Right lobe of liver (tissue), 6 donors: ENCODE measurements at places on chromosomes 16 and 17. TPM values are rescaled to one million over a fixed set of nuclear protein-coding genes. Genes with fewer than 3 reads are reported as not detected.

- H3K4me1 ChIP-seq, result peaks cover 6% of the 10 kb centered on the region
- no peaks in the 10 kb centered on the region for H3K36me3 ChIP-seq
- H3K27me3 ChIP-seq, result no peaks in the 10 kb centered on the region
- DNase-seq, result no peak
- no peak overlapping the region for H3K27ac ChIP-seq
These were observed 86.6 kb downstream of the SNX11 start for GRCh38 chr17:48194097-48194550.

DNA sequence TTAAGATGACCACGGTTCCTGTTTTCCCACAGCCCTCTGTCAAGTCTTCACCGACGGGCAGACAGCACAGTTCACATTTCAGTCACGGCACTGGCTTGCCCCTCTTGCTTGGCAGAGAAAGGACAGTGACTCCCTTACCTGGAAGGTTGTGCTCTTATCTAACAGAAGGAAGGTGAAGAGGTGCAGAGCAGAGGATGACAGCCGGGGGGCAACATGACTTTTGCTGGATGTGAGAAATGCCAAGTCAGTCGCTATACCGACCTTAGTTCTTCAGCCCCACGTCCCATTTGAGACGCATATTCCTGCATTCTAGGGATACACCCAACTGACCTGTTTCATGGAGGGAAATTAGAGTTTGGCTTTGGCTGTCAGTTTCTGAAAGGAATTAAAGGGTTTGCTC lies 492.3 kb downstream of the NPIPA7 start:
- no peaks in the 10 kb centered on the region for H3K36me3 ChIP-seq
- no peaks in the 10 kb centered on the region for H3K4me1 ChIP-seq
- DNase-seq, result no peak
- H3K27me3 ChIP-seq, result no peaks in the 10 kb centered on the region
- H3K27ac ChIP-seq, result no peak overlapping the region

LHX1 gene
- total RNA-seq, result not detected

DNA sequence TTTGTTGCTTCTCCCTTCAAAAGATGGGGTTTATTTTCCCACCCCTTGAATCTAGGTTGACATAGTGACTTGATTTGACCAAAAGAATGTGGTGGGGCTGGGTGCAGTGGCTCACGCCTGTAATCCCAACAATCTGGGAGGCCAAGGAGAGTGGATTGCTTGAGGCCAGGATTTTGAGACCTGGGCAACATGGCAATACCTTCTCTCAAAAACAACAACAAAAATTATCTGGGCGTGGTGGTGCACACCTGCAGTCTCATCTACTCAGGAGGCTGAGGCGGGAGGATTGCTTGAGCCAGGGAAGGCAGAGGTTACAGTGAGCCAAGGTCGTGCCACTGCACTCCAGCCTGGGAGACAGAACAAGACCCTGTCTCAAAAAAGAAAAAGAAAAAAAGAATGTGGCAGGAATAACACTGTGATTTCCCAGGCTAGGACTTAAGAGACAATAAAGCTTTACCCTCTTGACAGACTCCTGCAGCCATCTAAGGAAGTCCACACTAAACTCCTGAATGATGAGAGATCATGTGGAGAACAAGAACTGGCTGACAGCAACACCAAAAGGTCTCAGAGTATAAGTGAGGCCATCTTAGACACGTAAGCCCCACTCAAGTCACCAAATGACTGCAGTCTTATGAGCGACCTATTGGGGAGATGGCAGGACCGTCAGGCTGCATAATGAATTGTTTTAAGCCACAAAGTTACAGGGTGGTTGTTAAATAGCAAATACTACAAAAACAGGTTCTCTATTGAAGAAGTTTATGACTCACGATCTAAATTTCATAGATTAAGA lies 37.0 kb downstream of the FBXL20 start:
- no peaks in the 10 kb centered on the region for H3K27me3 ChIP-seq
- no peak overlapping the region for H3K27ac ChIP-seq
- DNase-seq, result no peak
- H3K4me1 ChIP-seq, result peaks cover 27% of the 10 kb centered on the region
- H3K36me3 ChIP-seq, result no peaks in the 10 kb centered on the region

ST6GALNAC2 gene
- total RNA-seq, result 2.0 TPM
